Heart left ventricle (tissue), 16 donors: ENCODE measurements at places on chromosomes 11 and 22. TPM values are rescaled to one million over a fixed set of nuclear protein-coding genes. Genes with fewer than 3 reads are reported as not detected.
A peak's percentile ranks its signal among the peaks of the same experiment; 100 is the strongest.

DNA sequence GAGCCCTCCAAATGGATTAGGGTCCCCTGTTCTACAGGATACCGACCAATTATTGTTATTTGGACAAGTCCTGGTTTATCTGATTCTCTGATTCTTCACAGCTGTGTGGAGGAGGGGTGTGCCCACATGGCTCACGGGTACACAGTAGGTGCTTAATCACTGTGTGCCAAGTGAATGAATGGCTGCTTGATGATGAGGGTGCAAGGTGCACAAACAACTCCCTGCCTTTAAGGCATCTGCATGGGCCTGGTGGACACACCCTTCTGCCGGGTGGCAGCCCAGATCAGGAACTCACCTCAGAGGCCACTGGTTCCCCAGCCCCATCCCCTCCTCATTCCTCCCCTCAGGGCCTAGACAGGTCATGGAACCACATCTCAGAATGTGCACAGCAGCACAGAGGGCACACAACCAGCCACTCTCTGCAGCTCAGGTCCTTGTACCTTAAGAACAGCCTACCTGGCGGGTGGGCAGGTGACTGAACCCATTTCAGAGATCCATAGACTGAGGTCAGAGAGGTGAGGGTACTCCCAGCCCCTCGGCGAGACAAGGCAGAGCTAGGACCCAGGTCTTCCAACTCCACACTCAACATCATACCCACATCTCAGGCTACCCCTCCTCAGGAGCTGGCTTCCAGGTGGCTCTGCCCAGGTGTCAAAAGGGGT, 50.3 kb downstream of the SHANK2 start:
- DNase-seq, result no peak

- peak; percentile 48 for DNase-seq
Measured at GRCh38 chr11:63609536-63609935, 4.7 kb downstream of the PLAAT3 start.

GRCh38 chr11:112977755-112978154, 16.5 kb downstream of the NCAM1 start:
- DNase-seq, result no peak

Gene PTPN5
- 4.5 TPM for total RNA-seq

GRCh38 chr11:7587712-7588111, 73.9 kb downstream of the PPFIBP2 start:
- DNase-seq, result no peak

DNA sequence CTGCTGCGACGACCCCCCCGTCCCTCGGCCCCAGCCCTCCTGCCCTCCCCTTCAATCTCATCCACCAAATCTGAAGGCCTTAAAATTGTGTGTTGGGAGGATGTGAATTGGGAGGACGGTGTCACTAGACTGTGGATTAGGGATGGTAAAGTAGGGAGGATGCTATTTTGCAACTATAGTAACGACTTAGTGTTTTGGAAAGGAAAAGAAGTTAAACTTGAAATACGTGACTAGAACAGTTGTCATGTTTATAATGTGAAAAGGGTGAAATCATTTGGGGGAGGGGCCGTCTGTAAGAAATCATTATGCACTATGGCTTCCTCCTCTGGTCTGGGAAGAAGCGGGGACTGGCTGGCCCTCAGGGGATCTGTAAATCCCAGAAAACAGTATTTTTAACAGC, 43.4 kb upstream of the NNMT start:
- DNase-seq, result no peak

- DNase-seq, result peak; percentile 48
Measured at GRCh38 chr11:118012083-118012669, 26.0 kb downstream of the IL10RA start.

DNA sequence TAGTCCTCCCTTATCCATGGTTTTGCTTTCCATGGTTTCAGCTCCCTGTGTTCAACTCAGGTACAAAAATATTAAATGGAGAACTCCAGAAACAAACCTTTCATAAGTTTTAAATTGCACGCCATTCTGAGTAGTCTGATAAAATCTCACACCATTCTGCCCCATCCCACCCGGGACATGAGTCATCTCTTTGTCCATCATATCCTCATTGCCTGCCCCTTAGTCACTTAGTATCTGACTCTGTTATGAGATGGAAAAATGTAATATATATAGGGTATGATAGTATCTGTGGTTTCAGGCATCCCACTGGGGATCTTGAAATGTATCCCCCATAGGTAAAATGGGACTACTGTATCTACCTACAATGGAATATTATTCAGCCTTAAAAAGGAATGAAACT, 35.5 kb upstream of the FGF3 start:
- no peak for DNase-seq

Gene BRSK2
- total RNA-seq, result 0.69 TPM

DNA sequence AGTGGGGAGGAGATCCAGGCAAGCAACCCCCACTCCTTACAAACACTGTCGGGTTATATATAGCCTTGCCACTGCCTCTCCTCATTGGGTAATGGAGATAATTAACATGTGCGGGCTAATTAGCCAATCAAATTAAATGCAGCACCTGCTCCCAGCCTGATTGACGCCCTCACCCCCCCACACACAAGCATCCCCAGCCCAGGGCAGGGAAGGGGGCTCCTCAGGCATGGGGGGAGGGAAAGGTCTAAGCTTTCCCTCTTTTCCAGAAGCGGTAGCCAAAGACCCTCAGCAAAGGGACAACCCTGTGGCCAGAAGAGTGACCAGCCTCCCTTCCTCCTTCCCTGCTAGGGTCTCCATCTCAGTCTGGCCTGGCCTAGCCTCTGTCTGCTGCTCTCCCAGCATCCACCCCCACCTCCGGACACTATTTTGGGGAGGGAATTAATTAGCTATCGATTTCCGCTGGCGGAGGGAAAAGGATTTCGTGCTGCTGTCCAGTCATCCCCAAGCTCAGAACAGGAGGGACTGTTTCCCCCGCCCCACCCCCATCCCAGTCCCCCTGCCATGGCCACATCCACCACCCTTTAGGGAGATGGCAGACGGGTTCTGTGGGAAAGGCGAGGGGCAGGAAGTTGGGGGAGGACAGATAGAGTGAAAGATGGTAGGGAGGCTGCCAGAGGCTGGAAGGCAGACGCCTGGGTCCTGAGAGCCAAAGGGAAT, 7.1 kb downstream of the NRXN2 start:
- no peak for DNase-seq

Gene OR8D1
- total RNA-seq, result not detected

DNA sequence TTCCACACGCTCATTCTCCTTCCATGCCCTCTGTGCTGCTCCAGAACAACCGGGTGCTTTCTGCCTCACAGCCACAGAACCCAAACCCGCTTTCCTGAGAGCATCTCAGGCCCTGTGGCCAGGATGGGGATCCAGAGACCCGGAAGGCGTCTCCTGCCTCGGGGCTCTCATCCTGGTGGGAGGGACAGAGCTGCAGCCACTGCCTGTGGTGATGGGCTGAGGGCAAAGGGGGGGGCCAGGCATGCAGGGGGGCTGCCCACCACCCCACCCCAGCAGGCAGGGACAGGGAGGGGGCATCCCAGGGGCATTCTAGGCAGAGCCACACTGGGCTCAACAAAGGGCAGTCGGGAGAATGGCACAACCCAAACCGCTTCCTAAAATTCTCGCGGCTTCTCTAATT, 41.4 kb downstream of the CERK start:
- DNase-seq, result no peak

Gene SERPING1
- total RNA-seq, result 344 TPM

GRCh38 chr11:78265326-78265725, 76.6 kb downstream of the USP35 start:
- DNase-seq, result no peak

Gene ANO3
- total RNA-seq, result 0.29 TPM

DNA sequence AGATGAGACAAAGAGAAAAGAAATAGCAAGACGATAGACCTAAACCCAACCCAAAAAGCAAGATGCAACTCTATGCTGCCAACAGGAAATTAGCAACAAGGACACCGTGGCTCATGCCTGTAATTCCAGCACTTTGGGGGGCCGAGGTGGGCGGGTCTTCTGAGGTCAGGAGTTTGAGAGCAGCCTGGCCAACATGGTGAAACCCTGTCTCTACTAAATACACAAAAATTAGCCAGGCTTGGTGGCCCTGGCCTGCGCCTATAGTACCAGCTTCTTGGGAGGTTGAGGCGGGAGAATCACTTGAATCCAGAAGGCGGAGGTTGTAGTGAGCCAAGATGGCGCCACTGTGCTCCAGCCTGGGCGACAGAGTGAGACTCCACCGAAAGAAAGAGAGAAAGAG, 24.3 kb upstream of the IL10RA start:
- no peak for DNase-seq

- DNase-seq, result no peak
Measured at GRCh38 chr11:13205486-13205885, 72.1 kb upstream of the BMAL1 start.

Gene BARX2
- total RNA-seq, result not detected

DNA sequence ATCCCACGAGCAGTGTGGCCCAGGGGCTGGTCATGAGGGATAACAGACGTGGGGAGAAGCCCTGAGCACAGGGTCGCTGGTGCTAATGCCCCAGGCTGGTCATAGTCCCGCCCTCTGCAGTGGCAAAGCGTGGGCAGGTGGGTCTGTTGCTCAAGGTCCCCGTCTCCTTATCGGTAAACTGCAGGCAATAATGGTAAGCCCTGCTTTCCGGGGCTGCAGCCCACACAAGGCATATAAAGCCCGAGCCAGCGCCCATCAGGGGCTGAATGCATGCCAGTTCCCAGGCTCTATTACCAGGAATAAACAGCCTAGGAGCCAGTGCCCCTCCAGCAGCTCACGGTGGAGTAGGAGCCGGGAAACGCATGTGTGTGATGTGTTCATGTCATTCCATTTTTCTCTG, 261.0 kb downstream of the BRD1 start:
- no peak for DNase-seq

- no peak for DNase-seq
Measured at GRCh38 chr22:28484662-28485061, 195.0 kb downstream of the TTC28 start.

DNA sequence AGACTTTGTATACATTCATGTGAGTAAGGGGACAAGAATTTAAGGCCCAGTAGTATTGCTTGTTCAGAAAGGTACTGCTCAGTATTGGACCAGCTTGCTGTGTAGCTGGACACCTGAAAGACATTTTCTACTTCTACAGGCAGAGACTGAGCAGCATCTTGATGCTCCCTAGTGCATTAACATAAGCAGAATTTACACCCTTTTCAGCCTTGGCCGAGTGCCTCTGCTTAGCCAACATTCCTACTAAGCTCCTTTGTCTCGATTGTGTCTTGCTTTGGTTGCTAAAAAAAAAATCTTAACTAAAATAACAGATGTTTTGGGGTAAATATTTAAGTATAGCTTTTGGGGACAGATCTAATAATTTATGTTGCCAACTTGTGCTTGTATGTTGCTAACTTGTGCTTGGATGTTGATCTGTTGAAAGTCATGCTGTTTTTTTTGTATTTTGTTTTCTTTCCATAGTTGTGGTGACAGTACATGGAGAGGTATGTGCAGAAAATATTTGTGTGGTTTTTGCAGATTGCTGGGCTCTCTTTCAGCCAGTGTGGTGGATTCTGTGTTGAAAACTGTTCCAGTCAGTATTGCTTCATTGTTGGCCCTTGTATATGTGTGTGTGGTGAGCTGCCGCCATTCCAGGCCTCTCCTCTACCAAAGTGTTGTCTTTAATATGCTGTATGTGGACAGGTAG, 3.7 kb downstream of the PTS start:
- no peak for DNase-seq

Gene FGF19
- total RNA-seq, result not detected

DNA sequence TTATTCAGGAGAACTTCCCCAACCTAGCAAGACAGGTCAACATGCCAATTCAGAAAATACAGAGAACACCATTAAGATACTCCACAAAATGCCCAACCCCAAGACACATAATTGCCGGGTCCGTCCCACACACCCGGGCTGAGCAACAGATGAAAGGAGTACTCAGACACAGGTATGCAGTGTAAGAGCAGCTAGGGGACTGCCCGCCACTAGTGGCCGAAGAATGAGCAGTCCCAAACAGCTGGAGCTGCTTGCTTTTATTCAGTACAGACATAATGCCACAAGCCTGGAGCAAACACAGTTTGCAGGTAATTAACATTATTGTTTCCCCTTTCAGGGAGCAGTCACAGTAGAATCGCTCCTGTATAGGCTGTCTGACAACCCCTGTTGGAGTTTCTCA, 364.6 kb downstream of the LUZP2 start:
- no peak for DNase-seq

Gene OR10A6
- not detected for total RNA-seq

Gene SERHL2
- total RNA-seq, result 1.9 TPM

DNA sequence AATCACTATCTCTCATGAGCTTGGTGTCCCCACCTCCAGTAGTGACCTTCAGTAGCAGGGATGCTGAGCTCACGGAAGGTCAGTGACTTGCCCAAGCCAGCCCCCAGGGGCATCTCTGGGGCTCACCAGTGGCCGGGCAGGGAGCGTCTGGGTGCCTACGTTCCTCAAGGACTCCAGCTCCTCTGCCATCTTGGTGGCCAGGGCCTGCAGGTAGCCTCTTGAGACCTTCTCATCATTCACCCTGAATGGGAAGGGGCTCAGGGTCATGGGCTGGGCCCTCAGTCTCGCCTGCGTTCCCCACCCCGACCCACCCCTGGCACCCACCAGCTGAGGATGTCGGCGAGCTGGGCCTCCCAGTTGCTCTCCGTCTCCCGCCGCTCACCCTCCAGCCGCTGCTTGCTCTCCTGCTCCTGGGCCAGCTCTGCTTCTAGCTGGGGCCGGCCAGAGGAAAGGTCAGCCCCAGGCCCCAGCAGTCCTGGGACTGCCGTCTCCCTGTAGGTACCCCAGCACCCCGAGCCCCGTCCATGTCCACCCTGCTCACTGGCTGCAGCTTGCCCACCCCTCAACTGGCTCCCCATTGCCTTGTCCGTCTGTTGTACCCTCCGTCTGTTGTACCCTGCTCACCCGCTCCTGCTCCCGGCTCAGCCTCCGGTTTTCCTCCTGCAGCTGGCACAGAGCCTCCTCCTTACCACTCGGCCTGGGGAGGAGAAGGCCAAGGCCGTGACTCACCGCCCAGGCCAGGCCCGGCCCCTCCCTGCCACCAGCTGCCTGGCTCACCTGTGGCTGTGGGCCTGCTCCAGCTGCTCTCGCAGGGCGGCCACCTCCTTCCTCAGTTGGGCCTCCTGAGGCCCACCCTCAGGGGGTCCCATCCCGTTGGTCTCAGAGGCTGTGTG, 9.5 kb downstream of the CDC42BPG start:
- no peak for DNase-seq

GRCh38 chr11:93741882-93742226, 382 bp downstream of the C11orf54 start:
- no peak for DNase-seq

Gene DBX1
- not detected for total RNA-seq

Gene OR51B5
- total RNA-seq, result not detected

GRCh38 chr11:75845324-75845723, 30.3 kb downstream of the UVRAG start:
- no peak for DNase-seq

Gene GDPD4
- total RNA-seq, result not detected

DNA sequence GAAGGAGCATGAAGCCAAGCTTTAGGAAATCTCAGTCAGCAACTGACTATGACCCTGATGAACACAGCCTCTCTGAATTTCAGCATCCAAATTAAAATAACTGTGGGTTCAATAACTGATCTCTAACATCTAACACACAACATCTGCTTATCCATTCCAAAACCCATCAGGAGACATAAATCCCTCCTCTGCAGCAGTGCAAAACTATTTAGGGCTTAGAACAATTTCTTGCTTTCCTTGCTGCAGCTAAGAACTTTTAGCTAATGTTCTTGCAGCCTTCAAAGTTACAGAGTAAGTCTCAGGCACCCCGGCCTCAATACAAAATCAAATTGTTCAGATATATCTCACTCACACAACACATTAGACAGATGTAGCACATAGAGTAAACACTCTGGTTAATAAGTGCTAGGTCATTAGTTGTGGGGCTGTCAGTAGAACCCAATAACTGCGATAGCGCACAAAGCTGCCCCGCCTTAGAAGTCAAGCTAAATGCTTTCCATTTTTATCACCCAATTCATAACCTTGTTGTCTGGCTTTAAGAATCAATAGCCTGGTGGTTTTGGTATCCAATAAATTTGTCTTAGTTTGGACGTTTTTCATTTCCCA, 139.6 kb downstream of the LARGE1 start:
- DNase-seq, result no peak
